ENCODE measurements at places on chromosomes 2 and 18.

DNA sequence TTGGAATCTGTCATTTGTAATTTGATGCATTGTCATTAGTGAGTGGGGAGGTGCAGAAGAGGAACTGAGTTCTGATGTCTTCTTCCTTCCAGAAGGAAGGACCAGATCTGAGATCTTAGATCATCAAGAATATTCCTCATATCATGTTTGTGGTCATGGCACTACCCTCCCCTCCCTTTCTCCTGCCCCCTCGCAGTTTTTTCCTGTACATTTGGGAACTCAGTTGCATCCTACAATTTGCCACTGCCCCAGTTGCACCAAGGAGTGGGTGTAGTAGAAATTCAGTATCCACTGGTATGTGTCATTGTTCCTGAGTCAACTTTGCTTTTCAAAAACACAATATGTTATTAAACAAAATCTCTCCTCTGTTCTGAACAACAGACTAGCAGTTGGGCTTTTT, 26.6 kb upstream of the ACVR1 start:
- DNase-seq, result no peak

DNA sequence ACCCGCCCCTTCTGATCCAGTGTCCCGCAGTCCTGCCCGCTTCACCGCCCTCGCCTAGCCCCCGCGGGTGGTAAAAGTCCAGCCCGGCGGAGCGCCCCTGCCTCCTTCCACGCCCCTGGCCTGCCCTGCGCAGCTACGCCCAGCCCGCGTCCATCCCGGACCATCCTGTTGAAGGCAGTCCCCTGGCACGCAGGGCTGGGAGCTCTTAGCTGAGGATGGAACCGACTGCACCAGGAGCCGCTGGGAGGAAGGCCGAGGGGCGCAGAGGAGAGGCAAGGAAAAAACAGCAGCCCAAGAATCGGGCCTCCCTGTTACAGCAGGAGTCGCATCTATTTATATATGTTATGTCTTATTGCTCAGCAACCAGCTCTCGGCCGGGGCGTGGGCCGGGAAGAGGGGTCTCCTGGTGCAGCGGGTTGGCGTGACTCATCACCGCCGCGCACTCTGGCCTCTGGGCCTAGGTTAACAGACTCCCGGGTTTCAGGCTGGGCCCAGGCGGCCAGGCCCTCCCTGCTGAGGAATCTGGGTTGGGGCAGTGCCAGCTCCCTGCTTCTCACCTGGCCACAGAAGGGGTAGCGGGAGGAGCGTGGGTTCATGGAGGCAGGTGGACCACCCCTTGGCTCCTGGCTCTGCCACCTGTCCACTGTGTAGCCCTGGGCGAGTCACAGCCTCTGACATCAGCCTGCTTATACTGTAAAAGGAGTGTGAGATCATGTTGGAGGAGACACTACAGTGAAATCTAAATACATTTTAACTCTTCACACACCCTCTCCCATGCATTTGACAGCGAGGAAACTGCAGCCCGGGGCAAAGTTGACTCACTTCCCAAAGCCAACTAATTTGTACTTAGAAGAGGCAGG, 13.4 kb upstream of the MAP3K2 start:
- DNase-seq, result no peak

DNA sequence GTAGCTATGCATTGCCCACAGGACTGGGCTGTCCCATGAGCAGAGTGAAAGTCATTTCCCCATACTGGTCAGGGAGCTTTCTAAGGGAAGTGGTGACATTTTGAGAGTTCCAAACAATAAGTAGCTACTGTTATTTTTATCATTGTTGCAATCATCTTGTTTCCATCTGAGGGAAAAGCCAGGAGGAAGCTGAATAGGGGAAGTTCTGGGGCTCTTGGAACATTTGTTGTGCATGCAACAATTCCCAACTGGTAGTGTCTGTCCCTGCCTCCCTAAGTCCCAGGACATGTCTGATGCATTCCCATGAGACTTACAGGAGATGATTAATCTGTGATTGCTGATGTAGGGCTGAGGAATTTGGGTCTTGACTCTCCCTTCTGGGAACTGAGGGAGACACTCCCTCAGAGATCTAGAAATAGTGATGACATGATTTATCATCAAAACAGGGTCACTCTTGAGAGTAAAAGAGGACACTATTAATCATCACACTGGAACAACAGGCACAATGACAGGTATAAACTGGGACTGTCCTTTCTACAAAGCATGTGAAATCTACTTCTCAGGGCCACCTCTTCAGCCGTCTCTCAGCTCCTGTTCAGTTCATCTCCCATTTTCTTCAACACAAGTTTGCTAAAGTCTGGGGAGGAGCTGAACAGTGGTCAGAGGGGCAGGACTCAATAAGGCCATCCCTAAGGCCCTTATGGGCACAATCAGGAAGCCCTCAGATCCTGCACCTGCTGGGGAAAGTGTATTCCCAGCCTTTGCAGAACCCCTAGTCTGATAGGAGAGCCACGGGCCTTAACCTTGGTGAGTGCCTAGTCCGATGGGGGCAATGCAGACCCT, 28.0 kb upstream of the MARCO start:
- no peak for DNase-seq

GRCh38 chr2:86704459-86704971, 15.6 kb upstream of the RMND5A start:
- DNase-seq, result no peak

GRCh38 chr18:53603276-53603675, 621.2 kb downstream of the MBD2 start:
- no peak for DNase-seq

DNA sequence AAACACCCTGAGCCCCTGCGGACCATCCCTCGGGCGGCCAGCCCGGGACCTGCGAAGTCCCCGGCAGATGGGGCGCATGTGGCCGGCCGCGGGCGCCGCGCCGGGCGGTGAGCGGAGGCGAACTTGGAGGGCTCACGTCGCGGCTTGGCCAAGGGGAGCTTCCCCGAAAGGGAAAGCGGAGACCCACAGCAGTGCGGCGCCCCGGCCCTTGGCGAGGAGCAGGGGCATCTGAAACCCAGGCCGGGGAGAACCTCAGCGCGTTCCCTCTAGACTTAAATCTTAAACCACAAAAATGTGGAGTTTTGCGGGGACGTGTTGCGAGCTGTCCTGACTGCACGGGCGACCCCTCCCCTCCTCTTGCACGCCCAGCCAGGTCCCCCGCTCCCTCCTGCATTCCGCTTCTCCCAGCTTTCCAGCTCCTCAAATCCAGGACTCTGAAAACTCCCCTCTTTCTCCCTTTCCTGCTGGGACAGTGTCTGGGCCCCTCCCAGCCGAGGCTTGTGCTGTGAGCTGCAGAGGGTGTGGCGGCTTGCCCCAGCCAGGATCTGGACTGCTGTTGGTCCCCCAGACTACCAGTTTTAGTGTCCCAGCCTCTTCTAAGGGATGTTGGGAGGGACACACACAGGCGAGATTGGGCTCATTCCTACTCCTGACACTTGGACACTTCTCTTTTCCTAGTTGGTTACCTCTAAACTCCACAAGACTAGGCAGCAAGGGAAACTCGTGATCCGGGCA, 1.3 kb downstream of the FMNL2 start:
- no peak for DNase-seq

- no peak for DNase-seq
Measured at GRCh38 chr2:57373530-57373929, 673.1 kb upstream of the VRK2 start.

GRCh38 chr2:70574109-70574508, 20.5 kb upstream of the TGFA start:
- no peak for DNase-seq

- DNase-seq, result no peak
Measured at GRCh38 chr18:5297597-5297996, 2.1 kb upstream of the ZBTB14 start.

GRCh38 chr18:45149712-45150111, 465.6 kb upstream of the SLC14A2 start:
- no peak for DNase-seq

DNA sequence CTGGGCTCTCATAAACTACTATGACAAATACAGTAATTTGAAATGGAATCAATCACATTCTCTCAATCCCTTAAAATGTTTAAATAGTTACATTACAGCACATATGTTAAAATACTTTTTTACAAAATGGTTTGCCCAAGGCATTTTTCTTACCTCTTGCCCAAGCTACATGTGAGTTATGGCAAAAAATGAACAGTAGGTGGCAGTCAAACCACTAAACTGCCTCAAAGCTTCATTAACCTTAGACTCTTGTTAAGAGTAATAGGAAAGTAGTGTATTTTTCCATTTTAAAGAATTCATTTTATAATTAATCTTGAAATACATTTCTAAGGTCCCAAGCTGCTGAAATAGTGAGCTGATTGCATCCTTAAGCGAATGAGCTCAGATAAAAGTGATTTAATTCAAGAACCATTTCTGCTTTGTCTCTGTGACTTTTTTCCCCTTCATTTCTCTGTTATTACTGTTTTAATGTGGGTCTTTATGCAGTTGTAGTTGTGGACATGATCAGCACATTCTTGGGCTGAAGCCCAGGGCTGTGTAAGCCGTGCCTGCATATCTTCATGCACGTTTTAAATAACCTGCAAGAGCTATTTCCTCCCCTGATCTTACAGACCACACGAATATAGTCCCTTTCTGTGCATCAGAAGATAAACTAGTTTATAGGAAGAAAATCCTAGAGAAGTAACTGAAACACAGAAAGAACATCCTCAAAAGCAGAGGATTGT, 311.8 kb downstream of the LNPK start:
- DNase-seq, result peak; percentile 53

GRCh38 chr18:56327191-56327885, 311.1 kb downstream of the TXNL1 start:
- no peak for DNase-seq

GRCh38 chr2:48753228-48753627, 2.3 kb downstream of the LHCGR start:
- DNase-seq, result no peak

- no peak for DNase-seq
Measured at GRCh38 chr18:61676773-61677434, 215.9 kb downstream of the RNF152 start.

GRCh38 chr2:172342078-172342477, 85.3 kb upstream of the ITGA6 start:
- DNase-seq, result no peak

GRCh38 chr18:6650747-6651146, 78.8 kb upstream of the ARHGAP28 start:
- no peak for DNase-seq

DNA sequence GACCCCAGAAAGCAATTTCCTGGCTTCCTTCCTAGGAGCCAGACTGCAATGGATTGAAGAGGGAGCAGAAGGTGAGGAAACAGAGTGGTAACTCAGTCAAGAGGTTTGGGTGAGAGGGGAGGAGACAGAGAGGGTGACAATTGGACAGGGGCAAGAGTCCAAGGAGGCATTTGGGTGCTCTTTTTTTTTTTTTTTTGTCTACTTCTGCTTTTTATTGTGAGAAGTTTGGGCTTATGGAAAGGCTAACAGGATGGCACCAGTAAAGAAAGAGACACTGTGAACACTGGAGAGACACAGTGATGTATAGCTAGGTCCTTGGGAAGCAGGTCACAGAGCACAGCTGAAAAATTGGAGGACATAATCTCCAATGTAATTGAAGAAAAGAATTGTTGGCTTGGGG, 25.0 kb downstream of the CYBRD1 start:
- no peak for DNase-seq

DNA sequence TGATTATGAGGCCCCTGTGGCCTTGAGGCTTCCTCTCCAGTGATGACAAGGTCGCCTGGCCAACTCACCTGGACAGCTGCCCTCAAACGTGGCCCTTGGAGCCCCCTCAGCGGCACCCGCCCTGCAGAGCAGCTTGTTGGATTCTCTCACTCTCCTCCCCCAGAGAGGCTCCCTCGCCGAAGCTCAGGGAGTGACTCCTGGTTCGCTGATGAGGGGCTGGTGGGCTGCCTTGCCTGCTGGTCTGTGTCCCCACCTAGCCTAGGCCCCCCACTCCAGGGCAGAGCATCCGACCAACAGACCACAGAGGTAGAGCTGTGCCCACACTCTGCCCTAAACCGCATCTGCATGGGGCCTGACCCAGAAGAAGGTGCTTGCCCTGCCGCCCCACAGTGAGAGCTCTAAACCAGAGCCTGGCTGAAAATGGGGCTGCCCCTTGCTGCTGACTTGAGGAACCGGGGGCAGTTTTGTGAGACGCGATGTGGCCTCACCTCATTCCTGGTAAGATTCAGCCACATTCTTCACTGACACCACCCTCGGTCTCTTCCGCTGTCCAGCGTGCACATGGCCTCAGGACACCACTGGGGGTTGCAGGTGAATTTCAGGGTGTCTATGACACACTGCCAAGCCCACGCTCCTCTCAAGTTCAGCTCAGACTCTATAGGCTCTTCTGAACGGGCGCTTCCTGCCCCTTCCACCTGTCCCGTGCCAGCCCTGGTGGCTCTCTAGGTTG, 131.6 kb downstream of the CABLES1 start:
- DNase-seq, result no peak

DNA sequence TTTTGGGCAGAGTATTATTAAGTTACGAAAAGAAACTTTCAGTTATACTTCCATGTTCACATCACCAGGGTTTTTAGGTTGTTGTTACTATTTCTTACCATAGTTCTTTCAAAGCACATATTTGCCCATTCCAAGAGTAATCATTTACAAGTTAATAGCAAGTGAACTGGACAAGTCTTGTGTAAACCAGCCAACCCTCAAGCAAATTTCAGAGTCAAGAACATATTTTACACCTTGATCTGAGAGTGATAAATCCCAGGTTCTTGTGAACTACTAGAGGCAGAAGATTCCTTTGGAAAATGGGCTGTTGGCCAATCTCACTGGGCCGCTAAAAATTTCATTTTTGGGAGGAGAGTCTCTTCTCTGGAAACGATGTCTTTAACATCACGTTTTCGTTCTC, 2.7 kb upstream of the ASAP2 start:
- no peak for DNase-seq

GRCh38 chr2:70708376-70709199, 59.4 kb downstream of the ADD2 start:
- no peak for DNase-seq

DNA sequence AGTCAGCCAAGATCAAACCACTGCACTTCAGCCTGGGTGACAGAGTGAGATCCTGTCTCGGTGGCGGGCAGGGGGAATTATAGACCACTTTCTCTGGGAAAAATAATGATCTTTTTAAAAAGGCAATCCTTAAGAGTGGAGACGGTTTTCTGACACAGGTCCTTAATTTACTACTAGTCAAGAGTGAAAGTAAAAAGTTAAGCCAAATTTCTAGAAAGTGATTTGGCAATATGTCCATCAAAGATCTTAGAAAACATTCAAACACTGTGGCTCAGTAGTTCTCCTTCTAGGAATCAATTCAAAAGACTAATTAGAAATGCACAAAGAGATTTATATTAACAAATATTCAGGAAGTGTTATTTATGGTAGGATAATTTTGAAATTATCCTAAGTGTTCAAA, 148.5 kb upstream of the DNMT3A start:
- DNase-seq, result no peak

GRCh38 chr2:148552675-148553331, 91.7 kb upstream of the EPC2 start:
- peak; percentile 35 for DNase-seq

- no peak for DNase-seq
Measured at GRCh38 chr2:18096836-18097405, 218.5 kb downstream of the KCNS3 start.
